CD4-positive, alpha-beta memory T cell (primary cell): ENCODE measurements at places on chromosomes 2 and 18.

- no peak for DNase-seq
These were observed 249.0 kb upstream of the TANK start for GRCh38 chr2:160911258-160911657.

DNA sequence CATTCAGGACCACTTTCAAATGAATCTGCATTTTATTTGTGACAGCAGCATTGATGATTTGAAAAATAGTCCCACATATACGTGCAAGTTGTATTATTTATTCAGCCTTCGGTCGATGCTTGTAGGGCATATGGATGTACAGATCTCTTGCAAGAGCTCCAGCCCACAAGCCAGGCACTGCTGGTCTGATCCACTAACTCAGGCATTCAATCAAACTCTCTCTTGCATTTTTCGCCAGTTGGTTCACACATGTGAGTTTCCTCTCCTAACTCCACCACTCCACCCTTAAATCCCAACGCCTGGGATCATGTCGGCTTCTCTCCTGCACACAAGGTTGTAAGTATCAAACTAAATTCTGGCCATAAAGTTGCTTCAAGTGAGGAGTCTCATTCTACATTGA lies 318.7 kb downstream of the CYP26B1 start:
- DNase-seq = no peak

DNA sequence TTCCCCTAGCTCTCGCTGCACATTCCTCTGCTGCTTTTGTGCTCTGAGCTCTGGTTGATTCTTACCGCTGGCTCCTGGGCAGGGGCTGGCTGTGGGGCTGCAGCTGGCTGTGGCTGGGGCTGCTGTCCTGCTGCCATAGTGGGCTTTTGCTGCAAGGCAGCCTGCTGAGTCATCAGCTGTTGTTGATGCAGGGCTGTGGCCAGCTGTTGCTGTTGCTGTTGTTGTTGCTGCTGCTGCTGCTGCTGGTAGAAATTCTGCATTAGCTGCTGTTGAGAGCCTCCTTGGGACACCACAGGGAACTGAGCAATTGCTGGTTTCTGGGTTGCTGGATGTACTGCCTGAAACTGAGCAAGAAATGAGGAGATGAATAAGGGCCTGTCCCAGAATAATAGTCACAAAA lies 77.2 kb upstream of the NFU1 start:
- no peak for DNase-seq

- no peak for DNase-seq
These were observed 9.4 kb upstream of the SLC38A11 start for GRCh38 chr2:164964700-164965099.

DNA sequence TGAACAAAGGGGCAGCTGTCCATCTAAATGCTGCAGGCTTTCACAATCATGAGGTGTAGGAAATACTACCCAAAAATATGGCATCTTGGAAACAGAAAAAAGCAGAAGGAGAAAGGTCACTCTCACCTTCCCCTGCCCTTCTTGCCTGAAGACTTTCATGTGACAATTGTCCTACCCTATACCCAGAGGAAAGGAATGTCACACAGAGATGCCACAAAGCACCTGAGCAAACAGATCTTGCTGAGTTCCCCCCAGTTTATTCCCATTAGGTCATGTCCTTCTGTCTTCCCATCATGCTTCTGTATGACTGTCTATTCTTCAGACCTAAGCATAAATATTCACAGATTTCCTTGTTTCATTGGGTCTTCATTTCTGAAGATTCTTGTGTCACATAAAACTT lies 116.6 kb upstream of the MSH6 start:
- DNase-seq = no peak

- DNase-seq = no peak
These were observed 1.7 kb upstream of the ESCO1 start for GRCh38 chr18:21602299-21602587.
